Stimulated activated CD4-positive, alpha-beta T cell treated with anti-CD3 and anti-CD28 coated beads, Interleukin-12 subunit alpha, Interleukin-12 subunit beta, amount 100 ng/mL, for 24 hours (primary cell): ENCODE measurements at places on chromosomes 4 and X.

- DNase-seq: no peak
Measured at GRCh38 chrX:150032742-150033141, 94.5 kb upstream of the EOLA2 start.

GRCh38 chr4:88445252-88445651, 11.7 kb upstream of the HERC5 start:
- no peak for DNase-seq

DNA sequence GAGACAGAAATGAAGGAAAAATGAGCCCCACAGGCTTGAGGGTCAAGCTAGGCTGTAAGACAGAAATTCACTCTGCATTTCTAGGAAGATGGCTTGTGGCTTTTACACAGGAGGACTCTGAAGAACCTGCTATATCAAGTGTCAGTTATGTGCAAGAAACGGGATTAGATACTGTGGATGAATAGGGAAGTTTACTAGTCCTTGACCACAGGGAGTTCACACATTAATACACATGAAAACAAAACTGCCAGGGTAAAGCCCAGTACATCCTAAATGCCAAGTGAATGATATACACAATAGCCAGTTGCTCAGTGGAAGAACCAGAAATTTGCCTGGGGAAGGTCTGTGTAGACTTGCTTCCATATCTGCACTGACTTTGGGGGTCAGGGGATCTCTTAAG, 53.5 kb downstream of the TMEM131L start:
- DNase-seq: no peak

- DNase-seq: no peak
Measured at GRCh38 chr4:117796677-117797076, 237.6 kb upstream of the NDST3 start.

DNA sequence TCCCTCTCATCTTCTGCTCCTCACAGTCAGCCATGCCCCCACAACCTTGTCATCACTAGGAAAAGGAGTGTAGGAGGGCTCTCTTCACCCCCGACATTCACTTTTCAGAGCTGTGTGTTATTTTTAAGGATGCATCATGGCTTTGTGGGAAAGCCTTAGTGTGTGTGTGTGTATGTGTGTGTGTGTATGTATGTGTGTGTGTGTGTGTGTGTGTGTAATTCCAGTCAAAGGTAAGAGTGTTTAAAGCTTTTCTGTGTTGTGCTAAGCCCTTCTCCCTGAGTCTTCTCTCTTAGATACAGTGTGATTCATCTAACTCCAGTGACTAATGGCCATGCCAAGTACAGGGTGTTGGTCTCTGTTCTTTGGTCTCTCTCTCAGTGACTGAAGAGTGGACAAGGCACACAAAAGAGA, 76.6 kb downstream of the CHIC2 start:
- DNase-seq: no peak

DNA sequence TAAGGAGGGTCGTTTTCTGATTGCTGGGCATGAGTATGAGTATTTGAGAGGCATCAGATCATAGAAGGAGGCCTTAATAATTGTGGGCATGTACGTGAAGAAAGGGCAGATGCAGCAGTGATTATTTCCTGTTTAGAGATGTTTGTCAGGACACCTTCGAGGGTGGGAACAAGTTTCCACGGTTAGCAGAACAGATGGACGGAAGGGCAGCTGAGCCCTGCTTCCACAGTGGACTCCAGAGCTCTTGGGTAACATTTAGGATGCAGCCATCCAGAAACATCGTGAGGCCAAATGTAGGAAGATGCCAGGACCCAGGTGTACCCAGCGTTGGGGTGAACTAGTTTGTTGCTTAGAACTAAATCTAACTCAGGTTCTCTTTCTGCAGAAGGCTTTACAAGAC, 231.3 kb upstream of the FAT1 start:
- DNase-seq: no peak

DNA sequence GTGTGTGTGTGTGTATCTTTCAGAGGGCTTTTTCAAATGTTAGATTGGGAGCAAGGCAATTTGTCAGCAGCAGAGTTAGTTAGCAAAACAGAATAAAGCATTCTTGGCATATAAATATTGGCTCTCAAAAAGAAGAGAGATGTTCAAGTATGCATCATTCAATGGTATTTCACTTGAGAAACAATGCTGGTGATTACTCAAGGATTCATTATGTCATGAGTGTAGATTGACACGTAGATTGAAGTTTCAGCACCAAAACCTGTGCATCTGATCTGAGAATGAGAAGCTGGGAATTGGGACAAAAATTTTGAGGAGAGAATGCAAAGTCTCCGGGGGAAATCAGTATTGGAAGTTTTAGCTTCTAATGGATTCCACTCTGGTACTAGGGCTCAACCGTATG, 241.4 kb downstream of the FRMPD4 start:
- no peak for DNase-seq

DNA sequence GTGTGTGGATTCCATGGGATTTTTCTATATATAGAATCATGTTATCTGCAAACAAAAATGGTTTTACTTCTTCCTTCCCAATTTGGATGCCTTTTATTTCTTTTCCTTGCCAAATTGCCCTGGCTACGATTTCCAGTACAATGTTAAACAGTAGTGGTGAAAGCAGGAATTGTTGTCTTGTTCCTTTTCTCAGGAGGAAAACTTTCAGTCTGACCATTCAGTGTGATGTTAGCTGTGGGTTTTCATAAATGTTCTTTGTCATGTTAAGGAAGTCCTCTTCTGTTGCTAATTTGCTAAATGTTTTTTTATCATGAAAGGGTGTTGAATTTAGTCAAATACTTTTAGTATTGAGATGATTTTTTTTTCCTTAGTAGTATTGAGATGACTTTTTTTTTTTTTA, 10.9 kb downstream of the SAP30 start:
- no peak for DNase-seq

DNA sequence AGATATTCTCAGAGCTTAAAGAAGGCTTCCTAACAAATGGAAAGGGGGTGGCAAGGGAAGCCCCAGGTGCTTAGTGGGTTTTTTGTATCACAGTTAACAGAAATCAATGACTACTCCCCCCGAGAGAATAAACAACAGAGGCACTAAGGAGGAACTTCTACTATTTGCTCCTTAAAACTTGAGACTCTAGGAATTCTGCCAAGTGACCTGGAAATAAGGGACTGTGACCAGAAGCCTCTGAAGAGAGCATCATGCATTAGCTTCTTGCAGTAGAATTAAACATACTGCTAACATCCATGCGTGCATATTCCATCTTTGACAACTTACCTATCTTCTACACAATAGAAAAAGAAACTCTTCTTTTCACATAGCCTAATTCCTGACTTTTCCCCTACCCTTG, 86.8 kb downstream of the CAMK2D start:
- DNase-seq: no peak

- DNase-seq: no peak
Measured at GRCh38 chr4:185344743-185345538, 50.8 kb downstream of the LRP2BP start.
